HCT116 (cell line): ENCODE measurements at places on chromosomes 7 and 10. TPM values are rescaled to one million over a fixed set of nuclear protein-coding genes. Genes with fewer than 3 reads are reported as not detected.

- no peak overlapping the region for H3K27ac ChIP-seq
- no peaks in the 10 kb centered on the region for H3K27me3 ChIP-seq
- H3K36me3 ChIP-seq: no peaks in the 10 kb centered on the region
- H3K4me1 ChIP-seq: no peaks in the 10 kb centered on the region
These were observed 618.5 kb upstream of the ANKRD30A start for GRCh38 chr10:36506697-36507496.

DNA sequence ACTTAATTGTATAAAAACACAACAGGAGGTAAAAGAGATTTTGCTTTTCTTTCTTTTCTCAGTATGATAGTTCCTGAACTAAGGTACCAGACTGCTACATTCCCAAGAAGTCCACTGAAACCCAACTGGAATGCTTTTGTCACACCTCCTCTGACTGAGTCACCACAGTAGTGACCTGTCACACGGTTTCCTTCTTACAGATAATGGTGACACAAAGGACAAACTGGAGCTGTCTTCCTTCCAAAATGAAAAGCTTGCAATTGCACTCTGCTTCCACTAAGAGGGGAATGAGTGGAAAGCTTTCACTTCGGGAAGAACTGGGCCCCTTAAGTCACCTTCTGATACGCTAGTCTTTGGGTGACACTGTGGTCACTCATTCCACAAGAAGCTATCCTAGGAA lies 122.2 kb downstream of the KMT2E start:
- no peak overlapping the region for H3K27ac ChIP-seq
- DNase-seq: peak; percentile 8
- no peaks in the 10 kb centered on the region for H3K36me3 ChIP-seq
- no peak overlapping the region for H3K4me3 ChIP-seq
- H3K27me3 ChIP-seq: no peaks in the 10 kb centered on the region

- H3K27me3 ChIP-seq: no peaks in the 10 kb centered on the region
- no peaks in the 10 kb centered on the region for H3K36me3 ChIP-seq
- no peaks in the 10 kb centered on the region for H3K4me1 ChIP-seq
- no peak overlapping the region for H3K4me3 ChIP-seq
- H3K27ac ChIP-seq: no peak overlapping the region
These were observed 4.2 kb upstream of the PILRA start for GRCh38 chr7:100369105-100369504.

DNA sequence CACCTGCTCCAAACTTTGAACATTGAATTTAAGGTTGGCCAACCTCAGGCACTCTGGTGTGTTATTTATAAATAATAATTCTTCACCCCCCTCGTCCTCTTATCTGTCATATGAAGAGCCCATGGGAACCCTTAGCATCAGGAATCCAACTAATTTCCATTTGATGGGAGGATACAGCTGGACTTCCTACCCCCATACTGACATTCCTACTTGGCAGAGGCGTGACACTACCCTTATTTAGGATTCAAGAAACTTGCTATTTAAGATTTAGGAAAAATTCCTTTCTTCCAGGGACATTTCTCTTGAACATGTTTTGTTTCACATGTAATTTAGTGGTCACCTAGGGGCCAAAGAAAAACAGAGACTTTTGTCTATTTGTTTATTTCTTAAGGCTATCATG lies 171.9 kb upstream of the NRP1 start:
- no peak overlapping the region for H3K27ac ChIP-seq
- no peaks in the 10 kb centered on the region for H3K36me3 ChIP-seq
- no peak overlapping the region for H3K4me3 ChIP-seq
- no peaks in the 10 kb centered on the region for H3K27me3 ChIP-seq
- peaks cover 12% of the 10 kb centered on the region; the same call in 1 of the 2 replicates for H3K4me1 ChIP-seq

DNA sequence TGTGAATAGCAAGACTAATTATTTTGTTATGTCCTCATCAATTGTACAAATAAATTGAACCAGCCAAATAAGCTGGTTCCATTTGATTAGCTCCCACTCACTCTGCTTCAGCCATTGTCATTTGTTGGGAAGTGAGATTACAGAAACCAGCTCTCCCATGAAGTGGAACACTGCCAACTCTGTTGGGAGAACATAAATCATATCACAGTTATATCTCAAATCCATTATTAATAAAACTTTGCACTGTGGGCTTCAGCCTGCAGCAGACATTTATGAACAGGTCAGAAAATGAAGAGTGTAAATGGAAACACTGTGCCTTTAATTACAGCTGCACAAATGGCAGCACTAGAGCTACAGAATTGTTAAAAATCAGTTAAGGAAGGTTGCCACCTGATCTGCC lies 46.7 kb upstream of the TEX47 start:
- no peak for DNase-seq
- H3K4me1 ChIP-seq: no peaks in the 10 kb centered on the region
- H3K4me3 ChIP-seq: no peak overlapping the region
- no peaks in the 10 kb centered on the region for H3K27me3 ChIP-seq
- no peaks in the 10 kb centered on the region for H3K36me3 ChIP-seq

GRCh38 chr10:50896721-50897120 lies 11.3 kb upstream of the A1CF start:
- no peak for DNase-seq
- H3K4me1 ChIP-seq: no peaks in the 10 kb centered on the region
- H3K27me3 ChIP-seq: no peaks in the 10 kb centered on the region
- H3K27ac ChIP-seq: no peak overlapping the region

DNA sequence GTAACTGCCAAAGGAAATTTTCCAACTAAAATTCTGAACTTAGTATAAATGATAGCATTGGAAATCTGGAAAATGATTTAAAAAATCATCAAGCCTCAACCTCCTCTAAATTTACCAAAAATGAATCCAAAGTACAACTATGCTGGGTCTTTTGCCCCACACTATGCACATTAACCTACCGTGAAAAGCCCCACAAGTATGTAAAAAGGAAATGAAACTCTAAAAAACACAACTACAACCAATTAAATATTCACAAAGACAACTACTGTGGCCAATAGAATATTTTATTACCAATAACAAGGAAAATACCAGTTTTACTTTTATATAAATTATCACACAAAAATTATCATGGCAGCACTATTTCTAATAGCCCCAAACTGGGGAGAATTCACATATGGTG lies 19.3 kb downstream of the EIF3A start:
- H3K36me3 ChIP-seq: peaks cover 83% of the 10 kb centered on the region
- H3K27ac ChIP-seq: no peak overlapping the region
- H3K27me3 ChIP-seq: no peaks in the 10 kb centered on the region
- no peaks in the 10 kb centered on the region for H3K4me1 ChIP-seq

GRCh38 chr10:69362471-69362954 lies 54.2 kb downstream of the TACR2 start:
- H3K36me3 ChIP-seq: no peaks in the 10 kb centered on the region
- no peaks in the 10 kb centered on the region for H3K4me1 ChIP-seq
- H3K4me3 ChIP-seq: no peak overlapping the region
- no peaks in the 10 kb centered on the region for H3K27me3 ChIP-seq
- no peak overlapping the region for H3K27ac ChIP-seq
- no peak for DNase-seq

DNA sequence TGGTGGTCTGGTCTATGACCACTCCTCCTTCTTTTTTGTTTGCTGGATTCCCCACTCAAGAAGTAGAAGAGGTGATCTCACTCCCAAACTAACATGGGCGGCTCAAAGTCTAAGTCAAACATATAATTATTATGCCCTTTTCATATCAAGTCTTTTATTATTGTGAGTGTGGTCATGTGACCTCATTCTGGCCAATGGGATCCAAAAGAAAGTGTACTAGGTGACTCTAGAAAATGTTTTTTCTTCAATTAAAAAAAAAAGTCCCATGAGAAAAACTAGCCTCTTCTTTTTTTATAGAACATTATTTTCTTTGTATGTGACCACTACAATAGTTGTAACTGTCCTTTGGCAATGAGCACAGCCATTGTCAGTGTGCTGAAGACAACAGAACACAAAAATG lies 772.7 kb downstream of the KCNMA1 start:
- H3K4me1 ChIP-seq: no peaks in the 10 kb centered on the region
- DNase-seq: no peak
- no peaks in the 10 kb centered on the region for H3K36me3 ChIP-seq
- no peak overlapping the region for H3K27ac ChIP-seq
- 0 out of 2 replicates have a peak, but pooled peaks cover 10% of the 10 kb centered on the region for H3K27me3 ChIP-seq

DNA sequence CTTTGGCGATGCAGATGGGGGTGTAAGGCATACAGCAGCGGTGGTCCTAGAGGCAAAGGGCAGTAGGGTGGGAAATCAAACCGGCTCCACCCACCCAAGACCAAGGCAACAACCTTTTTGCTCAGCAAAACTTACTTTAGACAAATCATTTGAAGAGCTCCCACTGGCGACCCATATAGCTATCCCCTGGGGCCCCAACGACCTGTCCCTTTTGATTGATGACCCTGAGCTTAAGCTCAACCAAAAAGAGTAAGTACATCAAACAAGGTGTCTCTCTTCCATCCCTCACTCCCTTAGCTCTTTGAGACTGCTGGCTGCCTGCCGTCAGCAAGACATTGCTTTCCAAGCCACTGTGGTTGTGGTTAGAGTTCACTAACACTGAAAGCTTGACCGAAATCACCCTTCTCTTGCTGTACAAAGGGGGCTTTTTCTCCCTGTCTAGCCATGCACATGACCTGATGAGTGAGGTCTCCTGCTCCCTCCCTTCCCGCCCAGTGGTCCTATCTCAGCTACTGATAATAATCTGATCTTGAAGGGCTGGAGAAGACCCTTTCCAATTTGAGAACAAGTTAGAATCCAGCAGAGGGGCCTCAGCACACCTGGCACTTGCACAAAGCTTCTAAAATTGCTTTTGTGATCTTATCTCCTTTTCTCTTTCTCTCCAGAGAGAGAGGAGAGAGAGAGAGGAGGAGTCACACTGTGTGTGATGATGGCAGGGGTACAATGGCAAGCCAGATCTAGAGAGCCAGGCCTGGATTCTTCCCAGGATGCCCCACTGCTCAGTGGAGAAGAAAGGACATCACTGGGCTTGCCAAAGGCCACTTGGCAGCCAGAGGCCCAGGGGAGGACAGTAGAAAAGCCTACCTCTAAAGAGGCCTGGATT lies 42.2 kb downstream of the XPNPEP1 start:
- DNase-seq: no peak
- no peak overlapping the region for H3K4me3 ChIP-seq
- no peaks in the 10 kb centered on the region for H3K27me3 ChIP-seq
- H3K36me3 ChIP-seq: peaks cover 26% of the 10 kb centered on the region; the same call in 1 of the 2 replicates
- H3K4me1 ChIP-seq: peaks cover 7% of the 10 kb centered on the region
- no peak overlapping the region for H3K27ac ChIP-seq

DNA sequence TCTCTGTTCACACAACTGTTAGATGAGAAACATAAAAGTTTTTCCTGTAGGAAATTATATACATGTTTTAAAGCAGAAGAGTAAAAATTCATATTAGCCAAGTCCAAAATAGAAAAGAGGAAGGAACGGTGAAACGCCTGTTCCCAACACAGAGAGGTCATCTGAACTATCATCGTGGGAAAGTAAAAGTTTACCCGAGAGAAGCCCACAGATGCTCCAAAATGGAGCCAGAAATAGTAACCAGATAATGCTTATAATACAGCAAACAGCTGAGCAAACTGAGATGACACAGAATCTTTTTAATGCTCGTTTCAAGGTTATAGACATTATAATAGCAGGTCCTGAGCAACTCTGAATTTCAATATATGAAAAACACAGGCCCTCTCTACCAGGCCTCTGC lies 24.5 kb downstream of the FRMD4A start:
- peaks cover 84% of the 10 kb centered on the region for H3K27me3 ChIP-seq
- no peaks in the 10 kb centered on the region for H3K36me3 ChIP-seq
- H3K4me3 ChIP-seq: no peak overlapping the region
- no peak for DNase-seq
- no peak overlapping the region for H3K27ac ChIP-seq

GRCh38 chr7:96120445-96121225 lies 201.3 kb downstream of the SLC25A13 start:
- H3K36me3 ChIP-seq: no peaks in the 10 kb centered on the region
- no peak overlapping the region for H3K4me3 ChIP-seq
- H3K4me1 ChIP-seq: no peaks in the 10 kb centered on the region
- H3K27ac ChIP-seq: no peak overlapping the region
- DNase-seq: no peak

- no peaks in the 10 kb centered on the region for H3K36me3 ChIP-seq
- H3K4me3 ChIP-seq: no peak overlapping the region
- no peaks in the 10 kb centered on the region for H3K27me3 ChIP-seq
These were observed 59.9 kb upstream of the NMT2 start for GRCh38 chr10:15228426-15228825.

GRCh38 chr7:56083150-56083785 lies 9.5 kb downstream of the PHKG1 start:
- H3K4me1 ChIP-seq: peaks cover 6% of the 10 kb centered on the region; the same call in 1 of the 2 replicates
- H3K36me3 ChIP-seq: peaks cover 9% of the 10 kb centered on the region
- DNase-seq: no peak
- no peak overlapping the region for H3K27ac ChIP-seq
- no peak overlapping the region for H3K4me3 ChIP-seq

GRCh38 chr7:81638198-81638597 lies 131.6 kb downstream of the HGF start:
- no peak for DNase-seq
- H3K36me3 ChIP-seq: no peaks in the 10 kb centered on the region
- no peaks in the 10 kb centered on the region for H3K4me1 ChIP-seq
- no peak overlapping the region for H3K27ac ChIP-seq
- no peaks in the 10 kb centered on the region for H3K27me3 ChIP-seq
- no peak overlapping the region for H3K4me3 ChIP-seq

- no peaks in the 10 kb centered on the region for H3K36me3 ChIP-seq
- DNase-seq: no peak
- H3K4me3 ChIP-seq: no peak overlapping the region
- 0 out of 2 replicates have a peak, but pooled peaks cover 3% of the 10 kb centered on the region for H3K4me1 ChIP-seq
- H3K27me3 ChIP-seq: no peaks in the 10 kb centered on the region
- no peak overlapping the region for H3K27ac ChIP-seq
These were observed 103.5 kb upstream of the FAM3C start for GRCh38 chr7:121499624-121500023.

The COL13A1 gene
- total RNA-seq: 5.9 TPM

The SPDYE1 gene
- not detected for total RNA-seq

The ZNF425 gene
- total RNA-seq: 2.1 TPM

The FOXI2 gene
- not detected for total RNA-seq

The CYP3A4 gene
- 0.25 TPM for total RNA-seq

The FAM241B gene
- 18.0 TPM for total RNA-seq

The CCL24 gene
- total RNA-seq: not detected

The TAS2R5 gene
- 1.7 TPM for total RNA-seq
